ENCODE measurements at places on chromosomes 4 and X. TPM values are rescaled to one million over a fixed set of nuclear protein-coding genes. Genes with fewer than 3 reads are reported as not detected.
A peak's percentile ranks its signal among the peaks of the same experiment; 100 is the strongest.

DNA sequence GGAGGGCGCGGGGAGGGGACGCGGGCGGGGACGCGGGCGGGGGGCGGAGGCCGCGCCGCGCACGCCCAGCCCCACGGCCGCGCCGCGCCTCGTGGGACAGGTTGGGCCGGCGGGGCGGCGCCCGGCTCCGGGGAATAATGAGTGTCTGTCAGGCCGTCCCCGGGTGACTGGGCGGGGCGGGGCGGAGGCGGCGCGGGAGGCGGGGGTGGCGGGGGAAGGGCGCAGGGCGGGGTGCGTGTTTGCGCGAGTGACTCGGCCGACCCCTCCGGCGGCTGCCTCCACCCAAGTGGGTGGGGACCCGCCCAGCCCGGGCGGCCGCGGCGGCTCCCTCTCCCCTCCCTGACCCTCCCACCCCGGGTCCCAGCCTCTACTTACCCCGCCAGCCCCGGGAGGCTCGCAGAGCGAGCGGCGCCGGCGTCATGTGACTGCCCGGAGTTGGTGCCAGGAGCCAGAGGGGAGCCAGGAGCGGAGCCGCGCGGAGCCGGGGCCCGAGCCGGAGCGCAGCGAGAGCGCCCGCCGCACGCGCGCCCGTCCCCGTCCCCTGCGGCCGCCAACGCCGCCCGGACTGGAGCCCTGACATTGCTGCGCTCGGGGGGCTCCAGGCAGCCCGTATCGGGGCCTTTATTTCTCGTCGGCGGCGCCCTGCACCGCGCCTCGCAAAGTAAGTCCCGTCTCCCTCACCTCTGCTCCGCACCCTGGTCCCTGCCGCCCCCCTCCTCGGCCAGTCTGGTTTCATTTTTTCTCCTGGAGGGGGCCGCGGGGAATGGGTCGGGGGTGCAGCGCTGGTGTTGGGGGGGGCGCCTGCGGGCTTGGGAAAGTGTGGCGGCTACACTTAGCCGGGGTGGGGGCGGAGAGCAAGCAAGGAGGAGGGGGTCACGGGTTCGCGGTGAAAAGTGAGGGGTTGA lies at the start of gene KLF3:
KLF3 (plus strand) TSS at position 399 of the 905 bp plus-strand sequence. CDS start 16,427 bp downstream, outside the sequence.
- DNase-seq: peak; percentile 99

- no peak for DNase-seq
These were observed 42.0 kb upstream of the USP9X start for GRCh38 chrX:41043196-41043595.

DNA sequence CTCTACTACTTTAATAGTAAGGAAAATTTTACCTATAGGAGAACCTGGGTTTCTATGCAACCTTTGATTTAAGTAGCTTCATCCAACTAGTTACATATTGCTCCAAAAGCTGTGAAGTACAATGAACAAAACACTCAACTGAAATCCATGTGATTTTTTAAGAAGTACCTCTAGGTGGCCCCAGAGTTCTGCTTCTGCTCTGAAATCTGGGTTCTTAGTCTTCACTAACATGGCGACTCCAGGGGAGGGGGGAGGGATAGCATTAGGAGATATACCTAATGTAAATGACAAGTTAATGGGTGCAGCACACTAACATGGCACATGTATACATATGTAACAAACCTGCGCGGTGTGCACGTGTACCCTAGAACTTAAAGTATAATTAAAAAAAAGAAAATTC lies 73.4 kb upstream of the MAGEB2 start:
- DNase-seq: no peak

- DNase-seq: no peak
These were observed 381.7 kb downstream of the GPAT3 start for GRCh38 chr4:83917572-83917971.

DNA sequence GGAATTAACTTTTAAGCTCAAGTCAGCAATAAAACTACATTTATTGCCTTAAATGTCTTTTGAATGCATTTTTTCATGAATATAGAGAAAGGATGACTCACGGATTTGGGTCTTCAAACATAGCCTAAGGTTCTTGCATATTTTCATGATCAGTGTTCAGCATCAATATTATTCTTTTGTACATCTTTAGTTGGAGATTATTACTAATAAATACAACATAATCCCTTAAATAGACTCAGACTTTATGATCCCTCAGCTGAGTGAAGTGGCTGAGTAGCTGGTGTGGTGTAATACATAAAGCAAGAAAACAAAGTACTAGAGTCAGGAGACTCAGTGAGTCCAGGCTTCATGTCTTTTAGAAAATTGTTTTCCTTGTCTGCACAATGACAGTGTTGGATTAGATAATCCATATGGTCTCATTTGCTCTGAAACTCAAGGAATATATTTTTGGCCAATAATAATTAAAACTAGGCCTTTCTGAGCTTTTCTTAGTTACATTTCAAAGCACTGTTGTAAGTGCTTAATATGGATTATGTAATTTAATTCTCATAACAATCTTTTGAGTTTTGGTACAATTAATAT lies 78.3 kb upstream of the UNC5C start:
- DNase-seq: no peak

DNA sequence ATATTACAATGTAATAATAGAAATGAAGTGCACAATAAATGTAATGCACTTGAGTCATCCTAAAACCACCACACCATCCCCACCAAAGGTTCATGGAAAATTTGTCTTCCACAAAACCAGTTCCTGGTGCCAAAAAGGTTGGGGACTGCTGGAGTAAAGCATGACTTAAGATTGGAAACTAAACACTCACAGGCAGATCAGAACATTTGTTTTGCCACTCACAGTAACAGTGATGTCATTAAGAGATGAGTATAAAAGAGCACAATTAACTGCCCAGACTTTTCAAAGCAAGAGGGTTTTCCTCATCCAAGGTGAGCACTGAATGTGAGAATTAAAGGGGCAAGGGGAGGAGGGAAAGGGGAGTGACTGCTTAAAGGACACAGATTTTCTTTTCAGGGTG lies 35.6 kb downstream of the MAP7D3 start:
- DNase-seq: no peak

- no peak for DNase-seq
These were observed 395.2 kb downstream of the MID1IP1 start for GRCh38 chrX:39196192-39197102.

Gene RPL9
- total RNA-seq: 828 TPM

Gene TBX22
- total RNA-seq: 0.38 TPM

DNA sequence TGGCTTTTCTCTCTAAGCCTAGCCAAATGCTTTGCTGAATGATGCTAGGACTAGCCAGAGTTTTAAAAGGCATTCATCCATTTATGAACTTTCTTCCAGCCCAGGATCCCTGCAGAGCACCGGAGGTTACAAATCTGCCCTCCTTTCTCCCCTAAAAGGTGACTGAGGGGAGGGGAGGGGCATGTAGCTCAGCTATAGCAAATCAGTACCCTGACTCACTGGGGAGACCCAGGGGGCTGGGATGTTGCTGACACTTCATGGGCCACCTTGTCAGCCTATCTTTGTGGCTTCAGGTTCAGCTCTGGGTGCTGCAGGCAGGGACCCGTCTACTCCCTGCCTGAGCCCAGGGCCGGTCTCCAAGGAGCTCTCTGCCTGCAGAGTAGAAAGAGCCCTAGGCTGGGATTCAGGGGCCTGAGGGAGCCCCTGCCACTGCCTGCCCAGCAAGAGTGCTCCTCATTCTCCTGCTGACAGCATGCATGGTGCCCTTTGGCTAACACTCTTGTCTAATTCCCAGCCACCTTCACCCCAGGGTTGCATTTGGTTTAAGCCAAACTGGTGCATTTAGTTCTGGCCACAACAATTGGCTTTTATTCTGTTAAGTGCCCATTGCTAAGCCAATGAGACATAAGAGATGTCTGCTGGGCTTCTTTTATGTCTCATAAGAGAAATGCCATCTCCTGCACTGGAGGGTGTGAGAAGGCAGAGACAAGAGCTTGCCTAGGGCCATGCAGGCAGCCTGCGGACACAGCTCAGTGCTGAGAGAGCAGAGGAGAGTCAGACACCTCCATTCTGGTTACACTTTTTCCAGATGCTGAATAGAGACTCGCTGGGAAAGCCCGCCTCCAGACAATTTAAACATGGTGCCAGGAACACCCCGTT lies 11.9 kb upstream of the UBA6 start:
- no peak for DNase-seq

GRCh38 chr4:185293202-185293601 lies 83.8 kb downstream of the SNX25 start:
- DNase-seq: no peak

- no peak for DNase-seq
These were observed 116.2 kb upstream of the STX18 start for GRCh38 chr4:4658052-4658451.

DNA sequence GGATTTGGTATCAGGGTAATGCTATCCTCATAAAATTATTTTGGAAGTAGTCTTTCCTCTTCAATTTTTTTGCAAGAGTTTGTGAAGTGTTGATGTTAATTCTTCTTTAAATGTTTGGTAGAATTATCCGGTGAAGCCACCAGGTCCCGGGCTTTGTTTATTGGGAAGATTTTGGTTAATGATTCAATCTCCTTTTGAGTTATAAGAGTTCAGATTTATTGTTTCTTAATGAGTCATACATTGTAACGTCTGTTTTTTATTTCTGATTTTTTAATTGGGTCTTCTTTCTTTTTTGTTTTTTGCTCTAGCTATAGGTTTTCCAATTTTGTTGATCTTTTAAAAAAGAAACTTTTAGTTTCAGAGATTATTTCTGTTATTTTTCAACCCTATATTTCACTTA lies 412.3 kb downstream of the PDGFC start:
- no peak for DNase-seq

Gene RBM3
- total RNA-seq: 113 TPM

DNA sequence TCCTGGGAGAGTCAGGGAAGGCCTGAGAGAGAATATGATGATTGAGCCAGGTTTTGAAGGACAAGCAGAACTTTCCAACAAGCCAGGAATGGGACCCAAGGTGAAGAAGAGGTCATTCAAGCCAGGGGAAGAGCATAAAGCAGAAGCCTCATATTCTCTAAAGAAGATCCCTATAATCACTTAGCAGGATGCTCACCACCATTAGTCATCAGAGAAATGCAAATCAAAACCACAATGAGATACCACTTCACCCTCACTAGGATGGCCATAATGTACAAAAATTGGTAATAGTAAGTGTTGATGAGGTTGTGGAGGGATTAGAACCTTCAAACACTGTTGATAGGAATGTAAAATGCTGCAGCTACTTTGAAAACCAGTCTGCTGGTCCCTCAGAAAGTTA lies 20.5 kb upstream of the SUPT20HL1 start:
- no peak for DNase-seq

DNA sequence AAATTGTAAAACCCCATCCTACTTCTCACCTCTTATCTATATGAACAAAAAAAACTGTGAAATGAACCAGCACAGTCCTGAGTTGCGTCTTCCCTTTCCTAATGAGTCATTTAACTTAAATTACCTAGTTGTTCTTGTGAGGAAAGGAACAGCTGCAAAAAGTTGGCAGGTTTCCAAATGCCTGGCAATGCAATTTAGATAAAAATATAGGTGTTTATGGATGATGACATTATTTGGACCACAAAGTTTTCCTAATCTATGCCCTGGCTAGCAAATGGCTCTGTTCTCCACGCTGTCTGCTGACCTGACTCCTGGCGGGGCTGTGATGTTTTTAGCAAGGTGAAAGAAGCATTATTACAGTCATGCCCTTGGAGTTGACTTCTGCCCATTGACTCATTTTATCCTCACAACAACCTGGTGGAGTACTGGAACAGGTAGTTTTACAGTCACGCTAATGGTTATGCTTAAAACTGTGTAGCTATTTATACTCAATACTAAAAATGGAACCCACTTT lies 29.8 kb upstream of the RELL1 start:
- no peak for DNase-seq
